CD8-positive, alpha-beta T cell (primary cell): ENCODE measurements at places on chromosomes 2 and 18. TPM values are rescaled to one million over a fixed set of nuclear protein-coding genes. Genes with fewer than 3 reads are reported as not detected.

Gene SELENOI
- 40.8 TPM for total RNA-seq

Gene CYP27A1
- not detected for total RNA-seq

Gene ABCG8
- total RNA-seq = not detected

Gene MBP
- 67.9 TPM for total RNA-seq

Gene TRIM43
- total RNA-seq = not detected
